ENCODE measurements at places on chromosomes 6 and 20.

DNA sequence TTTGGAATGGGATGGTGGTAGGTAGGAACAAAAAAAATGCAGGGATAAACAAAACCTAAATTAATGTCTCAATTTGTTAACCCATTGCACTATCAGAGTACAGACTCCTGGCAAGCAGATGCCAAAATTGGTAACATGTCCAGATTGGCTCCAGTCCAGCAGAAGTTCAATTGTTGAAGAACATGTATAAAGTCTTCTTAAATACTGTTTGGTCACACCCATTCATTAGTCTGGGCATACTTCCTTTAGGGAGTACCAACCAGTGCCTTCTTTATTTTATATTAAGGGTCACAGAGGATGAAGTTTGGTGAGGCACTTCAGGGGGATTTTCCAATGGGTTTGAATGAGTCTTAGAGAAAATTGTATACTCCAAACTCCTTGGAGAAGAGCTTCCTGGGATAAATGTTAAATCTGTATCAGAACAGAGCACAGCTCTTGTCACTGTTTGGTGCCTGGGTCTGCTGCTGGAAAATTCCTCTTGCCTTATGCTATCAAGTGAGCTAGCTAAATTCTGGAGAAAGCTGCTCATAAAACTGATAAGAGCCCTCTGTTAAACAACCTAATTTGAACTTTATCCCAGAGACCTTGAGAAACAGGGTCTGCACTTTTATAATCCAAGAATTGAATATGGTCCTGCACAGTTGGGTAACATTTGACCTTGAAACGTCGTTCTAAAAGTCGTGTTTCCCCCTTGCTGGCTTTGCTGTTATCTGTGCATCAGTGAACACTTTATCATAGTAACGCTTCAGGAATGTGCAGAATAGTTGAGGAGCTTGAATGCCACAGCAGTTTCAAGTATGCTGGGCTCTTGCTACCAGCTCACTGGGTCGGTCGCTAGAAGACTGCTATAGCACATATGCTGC lies 334.1 kb upstream of the CITED2 start:
- no peak overlapping the region for H3K4me3 ChIP-seq
- DNase-seq, result no peak
- H3K4me1 ChIP-seq, result no peaks in the 10 kb centered on the region
- no peaks in the 10 kb centered on the region for H3K36me3 ChIP-seq
- no peak overlapping the region for H3K27ac ChIP-seq

DNA sequence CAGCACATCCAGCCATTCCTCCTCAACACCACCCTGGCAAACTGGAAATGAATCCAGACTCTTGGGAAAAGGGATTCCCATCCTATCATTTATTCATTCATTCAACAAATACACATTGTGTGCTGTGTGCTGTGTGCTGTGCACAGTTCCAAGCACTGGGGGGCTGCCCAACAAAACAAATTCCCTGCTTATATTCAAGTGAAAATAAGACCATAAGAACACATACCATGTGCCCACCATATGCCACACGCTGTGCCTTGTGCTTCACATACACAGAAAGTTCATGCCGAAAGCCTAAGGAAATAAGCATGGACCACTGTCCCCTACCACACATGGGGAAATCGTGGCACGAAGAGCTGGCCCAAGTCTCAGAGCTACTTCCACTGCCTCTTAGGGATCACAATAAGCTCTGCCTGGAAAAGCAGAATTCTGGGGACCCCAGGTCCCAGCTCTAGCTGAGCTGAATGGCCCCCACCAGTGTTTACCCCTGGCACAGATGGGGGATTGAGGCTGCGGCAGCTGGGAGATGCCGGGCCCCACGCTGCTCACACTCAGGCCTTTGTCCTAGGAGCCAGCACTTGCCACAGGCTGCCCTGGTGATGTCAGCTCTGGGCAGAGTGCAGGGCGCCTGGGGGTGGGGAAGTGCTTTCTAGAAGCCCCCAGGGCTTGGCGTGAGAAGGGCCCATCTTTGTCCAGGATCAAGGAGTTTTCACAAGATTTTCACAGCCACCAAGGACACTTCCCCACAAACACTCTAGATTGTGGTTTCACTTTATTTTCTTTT lies 99.6 kb downstream of the PREX1 start:
- peak overlapping the region; percentile 67 for H3K27ac ChIP-seq
- no peaks in the 10 kb centered on the region for H3K27me3 ChIP-seq
- peaks cover 50% of the 10 kb centered on the region for H3K4me1 ChIP-seq
- no peak overlapping the region for H3K4me3 ChIP-seq

DNA sequence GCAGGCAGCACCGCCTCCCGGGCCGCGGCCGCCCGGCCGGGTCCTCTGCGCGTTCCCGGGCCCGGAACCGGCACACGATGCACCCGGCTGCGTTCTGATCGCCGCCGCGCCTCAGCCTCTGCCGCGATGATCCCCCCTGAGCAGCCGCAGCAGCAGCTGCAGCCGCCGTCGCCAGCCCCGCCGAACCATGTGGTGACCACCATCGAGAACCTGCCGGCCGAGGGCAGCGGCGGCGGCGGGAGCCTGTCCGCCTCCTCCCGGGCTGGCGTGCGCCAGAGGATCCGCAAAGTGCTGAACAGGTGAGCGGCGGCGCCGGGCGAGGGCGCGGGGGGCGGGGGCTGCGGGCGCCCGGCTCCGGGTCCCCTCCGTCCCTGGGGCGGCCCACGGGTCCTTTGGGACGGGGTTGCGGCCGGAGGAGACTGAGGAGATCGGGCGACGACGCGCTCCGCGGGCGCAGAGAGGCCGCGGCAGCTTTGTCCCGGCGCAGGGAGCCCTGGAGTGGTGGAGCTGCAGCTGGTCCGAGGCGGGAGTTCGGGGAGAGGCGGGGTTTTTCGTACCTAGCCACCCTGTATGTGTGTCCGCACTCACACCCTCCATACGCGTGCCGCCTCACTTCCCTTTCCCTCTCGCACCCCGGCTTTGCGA lies 659 bp downstream of the SLC35F1 start:
- no peak overlapping the region for H3K4me3 ChIP-seq
- H3K27ac ChIP-seq, result no peak overlapping the region
- H3K36me3 ChIP-seq, result no peaks in the 10 kb centered on the region
- H3K4me1 ChIP-seq, result no peaks in the 10 kb centered on the region
- peaks cover 46% of the 10 kb centered on the region for H3K27me3 ChIP-seq
- DNase-seq, result peak; percentile 25

- H3K36me3 ChIP-seq, result peaks cover 3% of the 10 kb centered on the region
- H3K4me3 ChIP-seq, result no peak overlapping the region
- H3K27me3 ChIP-seq, result peaks cover 4% of the 10 kb centered on the region
- no peak overlapping the region for H3K27ac ChIP-seq
Measured at GRCh38 chr6:155188707-155189496, 74.9 kb upstream of the CLDN20 start.

DNA sequence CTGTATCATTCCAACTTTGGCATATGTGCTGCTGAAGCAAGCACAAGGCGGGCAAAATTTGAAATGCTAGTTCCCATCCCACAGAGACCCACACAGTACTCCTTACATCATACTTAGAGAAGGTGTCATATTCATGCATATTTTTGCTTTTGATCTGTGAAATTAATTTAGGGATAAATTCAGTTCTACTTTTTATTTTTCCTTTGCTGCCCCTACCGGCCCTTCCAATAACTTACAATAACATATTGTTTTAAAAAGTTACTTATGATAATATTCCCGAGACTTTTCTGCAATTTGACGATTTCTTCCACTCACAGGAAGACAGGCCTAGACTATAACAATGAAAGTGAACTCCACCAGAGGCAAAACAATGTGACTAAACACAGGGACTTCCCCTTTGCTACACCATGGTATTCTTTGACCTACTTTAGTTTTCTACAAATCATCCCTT lies 35.0 kb downstream of the SESN1 start:
- peaks cover 31% of the 10 kb centered on the region for H3K4me1 ChIP-seq
- H3K27me3 ChIP-seq, result peaks cover 2% of the 10 kb centered on the region
- peak overlapping the region; percentile 73 for H3K27ac ChIP-seq
- H3K36me3 ChIP-seq, result no peaks in the 10 kb centered on the region
- H3K4me3 ChIP-seq, result peak overlapping the region; percentile 65

DNA sequence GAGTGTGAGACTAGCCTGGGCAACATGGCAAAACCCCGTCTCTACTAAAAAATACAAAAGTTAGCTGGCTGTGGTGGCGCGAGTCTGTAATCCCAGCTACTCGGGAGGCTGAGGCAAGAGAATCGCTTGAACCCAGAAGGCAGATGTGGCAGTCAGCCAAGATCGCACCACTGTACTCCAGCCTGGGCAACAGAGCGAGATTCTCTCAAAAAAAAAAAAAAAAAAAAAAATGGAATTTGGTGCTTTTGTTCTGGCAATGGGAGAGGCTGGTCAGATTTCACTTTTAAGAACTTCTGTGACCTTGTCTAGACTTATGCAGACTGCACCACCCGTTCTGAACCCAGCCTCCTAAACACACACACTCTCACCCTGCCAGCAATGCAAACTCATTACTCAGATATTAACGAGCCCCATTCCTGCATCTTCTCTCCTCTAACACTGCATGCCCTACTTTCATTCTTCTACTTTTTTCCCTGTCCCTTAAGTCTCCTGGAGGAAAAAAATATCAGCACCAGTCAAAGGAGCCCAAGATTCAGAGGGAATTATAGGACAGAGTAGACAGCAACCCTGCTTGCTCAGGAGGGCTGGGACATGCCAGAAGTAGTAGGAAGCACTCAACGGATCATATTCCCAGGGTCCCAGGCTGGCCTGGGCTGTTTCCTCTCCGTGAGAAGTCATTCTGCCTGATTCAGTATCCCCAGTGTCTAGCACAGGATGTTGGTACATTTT lies 4.4 kb downstream of the MOCS1 start:
- peaks cover 8% of the 10 kb centered on the region for H3K4me1 ChIP-seq
- no peaks in the 10 kb centered on the region for H3K36me3 ChIP-seq
- peaks cover 4% of the 10 kb centered on the region for H3K27me3 ChIP-seq
- H3K27ac ChIP-seq, result no peak overlapping the region
- H3K4me3 ChIP-seq, result no peak overlapping the region

All from activated naive CD8-positive, alpha-beta T cell treated with anti-CD3 and anti-CD28 coated beads, Interleukin-2, amount 10 ng/mL, durations not matched to agents 7 days and 5 days (primary cell).